Activated naive CD8-positive, alpha-beta T cell treated with anti-CD3 and anti-CD28 coated beads, Interleukin-2, amount 10 ng/mL, durations not matched to agents 7 days and 5 days (primary cell): ENCODE measurements at places on chromosomes 13 and 19. TPM values are rescaled to one million over a fixed set of nuclear protein-coding genes. Genes with fewer than 3 reads are reported as not detected.

SERP2 gene
- not detected for total RNA-seq

ZGLP1 gene
- 5.0 TPM for total RNA-seq

SLC7A1 gene
- total RNA-seq, result 68.2 TPM

HOMER3 gene
- total RNA-seq, result 0.67 TPM

RAB4B gene
- total RNA-seq, result 57.7 TPM

MIR17HG gene
- 11.9 TPM for total RNA-seq

ZNF229 gene
- 2.6 TPM for total RNA-seq

KASH5 gene
- not detected for total RNA-seq

CDX2 gene
- not detected for total RNA-seq

PRTN3 gene
- total RNA-seq, result not detected

OR10H1 gene
- not detected for total RNA-seq

FUT2 gene
- total RNA-seq, result not detected

CKM gene
- total RNA-seq, result not detected

CGB7 gene
- not detected for total RNA-seq

ZNF497 gene
- total RNA-seq, result 2.1 TPM

FREM2 gene
- total RNA-seq, result not detected

LRRC25 gene
- total RNA-seq, result 1.6 TPM

NKPD1 gene
- 0.31 TPM for total RNA-seq

SELENOV gene
- total RNA-seq, result not detected

KLK4 gene
- total RNA-seq, result not detected

ZNF880 gene
- 30.1 TPM for total RNA-seq

ZNF850 gene
- 17.6 TPM for total RNA-seq

DENND1C gene
- total RNA-seq, result 126 TPM

RDH8 gene
- total RNA-seq, result not detected

WTIP gene
- 0.23 TPM for total RNA-seq

ELANE gene
- not detected for total RNA-seq

GJB2 gene
- total RNA-seq, result 0.20 TPM

NKG7 gene
- 263 TPM for total RNA-seq

PSG11 gene
- total RNA-seq, result not detected

ZNF471 gene
- 4.0 TPM for total RNA-seq

PSENEN gene
- 36.3 TPM for total RNA-seq

NLRP9 gene
- total RNA-seq, result not detected

CEBPA gene
- 1.6 TPM for total RNA-seq

ZNF527 gene
- 9.0 TPM for total RNA-seq

SPACA4 gene
- total RNA-seq, result not detected

BST2 gene
- 201 TPM for total RNA-seq

SPIB gene
- not detected for total RNA-seq

FFAR3 gene
- not detected for total RNA-seq

FPR1 gene
- total RNA-seq, result not detected

ANKRD24 gene
- 1.5 TPM for total RNA-seq

CNN2 gene
- total RNA-seq, result 340 TPM

C13orf42 gene
- not detected for total RNA-seq

RFXAP gene
- total RNA-seq, result 16.5 TPM

IL12RB1 gene
- 56.4 TPM for total RNA-seq

KIR2DL1 gene
- total RNA-seq, result not detected

PSG6 gene
- total RNA-seq, result not detected

SOHLH2 gene
- total RNA-seq, result not detected

SOX1 gene
- not detected for total RNA-seq

CASP14 gene
- total RNA-seq, result not detected
